ENCODE measurements at places on chromosomes 11 and 22.

DNA sequence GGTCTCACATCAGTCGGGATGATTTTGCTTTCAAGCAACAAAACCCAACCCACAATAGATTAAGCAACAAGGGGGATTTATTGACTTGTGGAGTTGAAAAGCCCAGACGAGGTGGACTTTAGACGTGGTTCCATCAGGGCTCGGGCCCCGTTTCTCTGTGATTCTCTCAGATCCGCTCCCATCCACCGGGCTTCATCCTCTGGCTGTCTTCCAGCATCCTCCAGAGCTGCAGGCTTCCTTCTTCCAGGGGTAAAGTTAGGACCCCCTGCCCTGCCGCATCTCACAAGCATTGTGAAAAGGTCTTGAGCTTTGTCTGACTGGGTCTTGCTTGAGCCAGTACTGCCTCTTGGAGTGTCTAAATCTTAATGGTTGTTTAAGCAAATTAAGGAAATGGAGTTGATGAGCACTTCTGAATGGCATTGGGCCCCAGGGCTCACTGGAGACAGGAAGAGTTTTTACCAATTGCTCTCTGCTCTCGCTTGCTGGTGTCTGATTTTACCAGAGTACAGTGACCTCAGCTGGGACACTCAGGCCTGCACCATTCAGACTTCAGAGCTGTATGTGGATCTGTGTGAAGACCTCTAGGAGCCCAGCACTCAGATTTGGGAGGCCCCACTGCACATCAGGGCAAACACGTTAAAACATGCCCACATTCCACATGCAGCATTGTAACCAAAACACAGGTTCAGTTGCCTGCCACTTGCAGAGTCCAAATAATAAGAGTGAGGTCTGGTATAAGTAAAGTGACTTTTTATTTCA is 13.5 kb upstream of the FTH1 start:
- no peak for DNase-seq

GRCh38 chr11:43819926-43820325 is 60.7 kb upstream of the ALKBH3 start:
- no peak for DNase-seq

- DNase-seq, result no peak
These were observed 56.2 kb downstream of the NAV2 start for GRCh38 chr11:19768815-19769214.

- DNase-seq, result no peak
These were observed 15.0 kb upstream of the ALX4 start for GRCh38 chr11:44324749-44325525.

DNA sequence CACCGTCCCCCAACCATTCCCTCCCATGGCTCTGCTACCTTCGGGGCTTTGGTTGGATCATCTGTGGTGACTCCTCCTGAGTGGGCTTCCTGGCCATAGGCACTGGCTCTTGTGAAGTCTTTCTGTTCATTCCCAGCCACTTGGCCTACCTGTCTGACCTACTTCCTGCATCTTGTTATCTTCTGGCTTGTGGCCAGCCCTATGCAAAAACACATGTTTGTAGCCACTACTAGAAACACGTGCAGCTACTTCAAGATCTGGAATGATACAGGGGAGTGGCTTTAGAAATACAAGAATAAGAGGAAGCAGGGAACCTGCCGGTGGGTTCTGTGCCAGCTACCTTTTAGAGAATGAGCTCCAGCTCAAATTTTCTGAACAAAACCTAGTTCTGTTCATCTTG is 20.9 kb downstream of the RCOR2 start:
- no peak for DNase-seq

GRCh38 chr11:68550485-68550817 is 89.9 kb downstream of the PPP6R3 start:
- no peak for DNase-seq

- DNase-seq, result no peak
These were observed 2.0 kb upstream of the CLDN5 start for GRCh38 chr22:19526076-19526701.

DNA sequence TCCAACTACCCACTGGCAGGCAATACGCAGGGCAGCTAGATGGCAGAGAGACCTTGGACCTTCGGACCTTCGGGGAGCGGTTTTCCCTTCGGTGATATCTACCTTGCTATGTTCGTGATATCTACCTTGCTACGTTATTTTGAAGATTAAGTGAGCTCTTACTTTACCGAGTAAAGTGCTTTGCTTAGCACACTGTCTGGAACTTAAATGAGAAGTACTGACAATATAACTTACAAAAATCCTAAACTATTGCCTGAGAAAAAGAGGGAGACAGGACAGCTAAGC is 1.0 kb upstream of the PRDM10 start:
- no peak for DNase-seq

DNA sequence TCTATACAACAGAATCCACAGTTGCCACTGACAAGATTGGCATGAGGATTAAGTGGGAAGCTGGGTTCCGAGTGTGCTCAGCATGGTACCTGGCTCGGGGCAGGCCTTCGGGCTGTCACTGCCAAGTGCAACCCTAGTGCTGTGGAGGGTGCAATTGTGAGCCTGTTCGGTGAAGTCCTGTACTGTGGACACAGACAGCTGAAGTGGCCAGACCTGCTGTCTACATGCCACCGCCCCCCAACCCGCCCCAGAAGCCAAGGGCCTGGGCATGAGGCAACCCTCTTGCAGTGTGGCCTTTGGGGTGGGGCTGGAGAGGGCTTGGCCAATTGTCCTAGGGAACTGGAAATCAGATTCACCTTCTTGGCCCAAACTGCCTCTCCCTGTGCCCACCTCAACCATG is 15.6 kb upstream of the SHISAL1 start:
- DNase-seq, result no peak

GRCh38 chr11:71557257-71557656 is 8.1 kb upstream of the KRTAP5-10 start:
- no peak for DNase-seq

DNA sequence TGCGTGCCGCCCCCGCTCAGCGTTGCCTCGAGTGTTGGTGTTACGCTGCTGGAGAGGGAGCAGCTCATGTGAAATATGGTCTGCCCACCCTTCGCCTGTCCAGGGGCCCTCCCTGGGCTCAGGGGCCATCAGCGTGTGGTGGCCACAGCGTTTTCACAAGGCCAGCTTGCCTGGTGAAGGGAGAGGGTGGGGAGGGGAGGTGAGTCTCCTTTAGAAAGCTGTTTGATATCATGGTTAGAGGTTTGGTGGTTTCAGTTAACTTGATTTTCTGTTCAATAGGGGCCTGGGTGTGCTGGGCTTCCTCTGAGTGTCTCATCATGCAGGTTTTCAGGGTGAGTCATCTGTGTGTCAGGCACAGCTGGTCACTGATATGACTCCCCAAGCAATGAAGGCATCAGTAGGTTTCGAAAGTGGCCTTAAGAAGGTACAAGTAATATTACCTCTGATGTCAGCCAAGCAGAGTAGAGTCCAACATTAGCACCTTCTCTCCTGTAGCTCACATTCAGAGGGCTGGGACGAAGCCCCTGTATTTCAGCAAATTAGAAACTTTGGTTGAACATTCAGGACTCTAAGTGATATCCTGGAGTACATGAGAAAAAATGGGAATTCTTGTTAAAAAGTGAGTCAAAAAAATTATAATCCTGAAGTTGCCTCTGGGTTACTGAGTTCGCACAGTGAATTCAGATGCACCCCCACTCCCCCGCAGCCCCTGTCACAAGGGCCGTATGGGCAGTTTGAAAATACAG is 172.5 kb downstream of the TBC1D22A start:
- no peak for DNase-seq

DNA sequence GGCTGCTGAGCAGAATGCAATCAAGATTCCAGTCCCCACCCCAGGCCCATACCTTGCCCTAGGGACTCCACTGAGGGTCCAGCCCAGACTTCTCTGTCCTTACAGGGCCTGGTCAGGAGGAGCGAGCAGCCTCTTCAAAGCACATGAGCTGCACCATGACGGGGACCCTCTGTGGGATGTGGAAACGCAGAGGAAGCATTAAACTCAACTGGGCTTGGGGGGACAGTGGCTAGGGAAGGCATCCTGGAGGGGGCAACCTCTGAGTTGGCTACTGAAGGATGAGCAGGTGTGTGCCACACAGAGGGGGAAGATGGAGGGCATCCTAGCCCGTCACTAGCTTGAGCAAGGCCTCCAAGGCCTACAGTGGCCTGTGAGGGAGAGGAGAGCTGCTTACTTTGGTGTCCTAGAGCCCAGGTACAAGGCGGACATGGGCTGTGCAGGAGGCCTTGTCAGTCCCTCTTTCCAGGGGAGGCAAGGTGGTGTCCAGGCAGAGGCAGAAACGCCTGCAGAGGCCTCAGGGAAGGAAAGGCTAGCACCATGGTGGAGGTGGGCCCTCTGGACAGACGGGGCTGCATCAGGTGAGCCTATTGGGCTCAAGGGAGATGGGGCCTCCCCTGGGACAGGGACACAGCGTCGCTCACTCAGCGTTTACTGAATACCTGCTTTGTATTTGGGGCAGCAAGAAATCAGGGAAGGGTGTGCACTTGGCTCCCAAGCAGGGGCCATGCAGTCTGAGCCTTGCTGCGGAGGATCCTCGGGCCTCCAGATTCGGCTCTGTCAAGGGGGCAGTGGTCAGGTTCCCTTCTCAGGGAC is 14.3 kb downstream of the TTC38 start:
- DNase-seq, result no peak

- no peak for DNase-seq
These were observed 52.5 kb downstream of the BTG4 start for GRCh38 chr11:111459506-111460270.

DNA sequence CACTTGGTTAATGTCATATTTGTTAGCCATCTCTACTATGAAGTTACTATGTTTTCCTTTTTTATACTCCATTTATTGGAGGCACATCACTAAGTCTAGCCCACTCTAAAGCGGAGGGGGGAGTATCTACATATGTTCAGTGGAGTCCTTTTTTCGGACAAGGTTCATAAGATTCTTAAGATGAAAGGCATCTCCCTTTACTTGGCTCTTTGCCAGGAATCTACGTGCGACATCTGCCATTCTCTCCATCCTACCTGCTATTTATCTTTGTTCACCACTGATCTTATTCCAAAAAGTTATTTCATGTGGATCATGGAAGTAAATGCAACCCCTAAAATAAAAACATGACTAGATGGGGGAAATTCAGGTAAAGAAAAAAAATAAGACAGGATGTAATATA is 77.4 kb upstream of the YWHAH start:
- no peak for DNase-seq

DNA sequence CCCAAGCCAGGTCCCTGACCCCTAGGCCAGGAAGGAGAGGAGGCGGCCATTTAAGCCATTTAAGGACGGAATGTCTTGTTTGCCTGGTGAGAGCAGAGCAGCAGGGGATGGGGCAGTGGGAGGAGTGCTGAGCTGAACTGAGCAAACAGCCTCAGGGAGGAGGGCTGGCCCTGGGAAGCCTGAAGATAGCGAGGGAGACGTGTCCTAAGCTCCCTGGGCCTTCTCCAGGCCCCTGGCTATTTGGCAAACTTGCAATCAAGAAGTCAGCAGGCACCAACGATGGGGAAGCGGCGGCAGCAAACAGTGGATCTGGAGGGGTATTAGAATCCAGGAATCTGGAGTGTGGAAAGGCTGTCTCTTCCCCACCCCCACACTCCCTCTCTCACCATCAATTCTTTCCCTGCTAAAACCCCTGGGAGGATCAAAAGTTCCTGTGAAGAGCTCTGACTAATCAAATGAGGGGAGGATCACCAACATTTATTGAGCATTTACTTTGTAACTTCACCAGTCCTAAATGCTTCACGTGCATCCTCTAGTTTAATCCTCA is 8.8 kb downstream of the BCL9L start:
- no peak for DNase-seq

DNA sequence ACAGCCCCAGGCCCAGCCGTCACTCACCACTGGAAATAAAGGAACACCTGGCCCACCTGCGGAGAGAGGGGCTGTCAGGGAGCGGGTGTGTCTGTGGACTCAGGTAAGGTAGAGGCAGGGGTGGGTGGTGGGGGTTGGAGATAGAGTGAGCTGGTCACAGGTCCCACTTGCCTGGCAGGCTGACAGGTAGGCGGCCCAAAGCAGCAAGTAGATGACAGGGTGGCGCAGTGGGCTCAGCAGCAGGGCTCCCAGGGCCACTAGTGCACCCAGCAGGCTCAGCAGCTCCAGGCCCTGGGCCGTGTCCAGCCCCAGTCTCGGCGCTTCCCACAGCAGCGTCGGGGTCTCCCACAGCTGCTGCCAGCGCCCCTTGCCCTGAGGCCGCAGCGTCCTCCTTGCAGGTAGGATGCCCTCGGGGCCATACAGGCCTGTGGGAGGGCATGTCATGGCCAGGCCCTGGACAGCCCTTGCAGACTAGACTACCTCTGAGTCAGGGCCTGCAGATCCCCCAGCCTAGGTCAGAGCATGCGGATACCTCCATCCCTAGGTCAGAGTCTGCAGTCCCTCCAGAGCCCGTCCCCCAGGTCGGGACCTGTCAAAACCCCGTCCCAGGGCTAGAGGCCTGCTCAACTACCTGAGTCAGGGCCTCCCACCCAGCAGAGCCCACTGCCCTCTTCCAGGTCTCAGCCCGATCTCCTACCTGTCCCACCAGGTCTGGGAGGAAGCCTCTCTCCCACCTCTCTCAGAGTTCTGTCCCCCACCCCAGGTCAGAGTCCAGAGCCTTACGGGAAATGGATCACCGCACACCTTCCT is 686 bp downstream of the LMF2 start:
- DNase-seq, result no peak

- DNase-seq, result no peak
These were observed 10.4 kb downstream of the PACSIN2 start for GRCh38 chr22:43004362-43005035.

DNA sequence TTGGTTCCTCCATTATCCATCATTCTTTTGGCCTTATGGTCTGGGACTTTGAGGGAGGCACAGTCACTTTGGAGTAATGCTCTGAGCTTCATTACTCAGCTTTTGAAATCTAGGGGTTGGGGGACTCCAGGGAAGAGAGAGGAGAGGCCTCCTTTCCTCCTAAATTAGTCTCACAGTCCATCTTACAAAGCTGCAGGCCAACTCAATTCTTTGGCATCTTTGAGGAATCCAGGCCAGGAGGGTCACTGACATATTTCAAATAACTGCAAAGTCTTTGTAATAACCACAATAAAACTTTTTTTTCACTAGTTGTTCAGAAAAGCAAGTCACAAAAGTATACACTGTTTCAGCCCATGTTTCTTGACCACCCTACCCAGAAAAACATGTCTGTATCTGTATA is 73.3 kb upstream of the FAR1 start:
- no peak for DNase-seq

DNA sequence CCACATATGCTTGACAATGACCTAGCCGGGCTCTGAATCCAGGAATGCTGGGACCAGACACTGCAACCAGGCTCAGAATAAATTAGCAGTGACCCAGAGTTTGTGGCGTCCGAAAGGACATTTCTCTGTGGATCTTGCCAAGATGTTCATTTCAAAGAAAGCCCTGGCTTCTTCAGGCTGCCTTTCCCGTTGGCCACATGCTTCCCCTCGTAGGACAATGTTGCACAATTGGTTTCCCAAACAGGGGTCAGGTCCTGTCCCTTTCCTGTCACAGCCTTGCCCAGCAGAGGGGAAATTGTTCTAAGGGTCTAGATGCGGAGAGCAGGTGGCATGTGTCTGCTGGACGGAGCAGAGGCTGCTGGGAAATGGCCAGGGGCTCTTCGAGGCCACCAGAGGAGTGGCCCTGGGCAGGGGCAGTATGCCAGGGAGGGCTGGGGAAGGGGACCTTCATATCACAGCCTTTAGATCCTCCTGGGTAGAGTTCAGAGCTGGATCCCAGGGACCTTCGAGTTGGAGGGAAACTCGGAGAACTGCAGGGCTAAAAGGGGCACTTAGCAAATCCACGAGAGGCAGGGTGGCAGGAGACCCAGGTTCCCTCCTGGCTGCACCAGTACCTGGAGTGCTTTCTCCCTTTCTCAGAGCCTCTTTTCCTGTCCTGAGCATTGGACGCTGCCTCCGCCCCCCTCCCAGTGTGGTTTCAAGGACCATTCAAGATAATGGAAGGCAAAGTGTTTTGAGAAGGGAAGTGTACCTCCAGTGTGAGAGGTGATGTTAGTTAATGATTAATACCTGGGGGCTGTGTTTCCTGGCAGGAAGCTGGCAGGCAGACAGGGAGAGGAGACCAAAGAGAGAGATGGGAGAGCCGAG is 42.3 kb downstream of the C11orf96 start:
- no peak for DNase-seq

Data from CD4-positive, alpha-beta T cell treated with Interferon gamma for 1 hour (primary cell).